Suprapubic skin (tissue), 4 donors: ENCODE measurements at places on chromosomes 12 and 14.
A peak's percentile ranks its signal among the peaks of the same experiment; 100 is the strongest.

- DNase-seq = no peak
Measured at GRCh38 chr14:99602788-99603415, 1.1 kb downstream of the CCDC85C start.

- no peak for DNase-seq
Measured at GRCh38 chr12:112676507-112676906, 115.0 kb upstream of the RPH3A start.

DNA sequence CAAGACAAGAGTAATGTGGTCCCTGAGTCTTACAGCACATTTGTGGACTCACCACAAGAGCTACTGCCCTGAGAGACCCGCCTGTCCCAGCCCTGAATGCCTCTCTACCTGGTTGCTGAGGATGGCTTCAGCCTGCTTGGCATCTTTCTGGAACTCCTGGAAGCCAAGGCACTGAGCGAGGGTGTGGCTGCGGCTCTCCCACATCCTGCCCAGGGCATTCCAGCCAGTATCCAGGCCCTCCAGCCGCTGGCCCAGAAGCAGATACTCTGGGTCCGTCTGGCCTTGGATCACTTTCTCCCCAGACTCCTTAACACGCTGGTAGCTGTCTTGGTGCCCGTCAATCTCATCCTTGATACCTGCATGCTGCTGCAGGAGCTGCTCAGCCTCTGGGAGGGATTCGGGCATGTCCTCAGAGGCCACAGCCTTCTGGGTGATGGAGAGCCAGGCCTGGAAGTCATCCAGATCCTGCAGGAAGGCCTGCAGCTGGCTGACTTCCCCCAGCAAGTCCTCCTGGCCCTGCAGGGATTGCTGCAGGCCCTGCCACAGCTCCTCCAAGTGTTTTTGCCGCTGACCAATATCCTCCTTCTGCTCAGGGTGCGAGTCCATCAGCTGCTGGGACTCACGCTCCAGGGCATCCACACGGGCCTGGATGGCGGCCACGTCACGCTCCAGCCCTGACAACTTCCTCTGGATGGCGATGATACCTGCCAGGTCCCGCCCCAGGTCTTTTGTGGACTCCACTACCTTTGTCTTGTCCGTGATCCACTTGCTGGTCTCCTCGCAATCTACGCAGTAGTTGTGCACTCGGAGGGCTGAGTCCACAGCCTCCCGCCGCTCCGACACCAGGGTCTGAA is 82.3 kb downstream of the PLEKHG3 start:
- DNase-seq = no peak

- DNase-seq = no peak
Measured at GRCh38 chr12:89928467-89928866, 219.8 kb upstream of the ATP2B1 start.

GRCh38 chr12:130428116-130428515 is 90.4 kb downstream of the PIWIL1 start:
- no peak for DNase-seq

GRCh38 chr12:112285600-112286401 is 96.4 kb downstream of the HECTD4 start:
- no peak for DNase-seq

DNA sequence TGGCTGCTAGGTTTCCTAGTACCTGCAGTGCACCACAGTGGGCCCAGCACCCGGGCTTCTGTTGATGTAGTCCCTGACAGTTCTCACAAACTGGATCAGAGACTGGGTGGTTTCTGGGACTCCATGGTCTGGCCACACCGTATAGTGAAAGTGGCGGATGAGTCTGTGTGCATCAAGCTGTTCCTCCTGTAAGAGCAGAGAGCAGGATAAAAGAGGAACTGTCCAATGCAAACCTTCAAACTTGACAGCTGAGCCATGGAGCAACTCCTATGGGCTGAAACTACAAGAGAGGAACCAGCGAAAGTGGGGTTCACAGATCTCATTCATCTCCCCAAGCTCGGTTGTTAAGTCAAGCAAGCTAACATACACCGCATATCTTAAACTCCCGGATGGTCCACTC is 102.8 kb downstream of the PTPRB start:
- no peak for DNase-seq

GRCh38 chr14:61388976-61389576 is 67.7 kb downstream of the PRKCH start:
- no peak for DNase-seq

- DNase-seq = peak; percentile 73
Measured at GRCh38 chr12:52519826-52520662, at the start of gene KRT5. TSS of gene KRT5 (minus strand) at chr12:52520394. CDS start at chr12:52520296, 98 bp downstream.

DNA sequence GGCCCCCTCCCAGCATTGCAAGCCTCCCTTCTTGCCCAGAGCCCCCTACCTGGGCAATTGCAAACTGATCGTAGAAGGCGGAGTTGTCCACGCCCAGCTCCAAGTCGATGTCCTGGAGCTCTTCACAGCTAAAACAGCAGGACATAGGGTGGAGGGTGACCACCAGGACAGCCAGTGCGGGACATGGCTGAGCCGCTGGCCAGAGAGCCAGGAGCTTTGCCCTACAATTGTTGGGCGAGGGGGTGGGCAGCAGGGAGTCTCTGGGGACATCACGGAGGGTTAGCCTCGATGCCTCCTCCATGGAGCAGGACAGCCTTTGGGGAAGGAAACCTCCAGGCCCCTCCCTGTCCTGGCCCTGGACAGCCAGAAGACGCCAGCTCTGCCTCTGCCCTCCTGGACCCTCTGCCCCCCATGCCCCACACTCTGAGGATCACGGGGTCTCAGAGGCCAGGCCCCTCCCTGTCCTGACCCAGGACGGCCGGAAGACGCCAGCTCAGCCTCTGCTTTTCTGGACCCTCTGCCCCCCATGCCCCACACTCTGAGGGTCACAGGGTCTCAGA is 9.4 kb downstream of the TMEM179 start:
- no peak for DNase-seq

DNA sequence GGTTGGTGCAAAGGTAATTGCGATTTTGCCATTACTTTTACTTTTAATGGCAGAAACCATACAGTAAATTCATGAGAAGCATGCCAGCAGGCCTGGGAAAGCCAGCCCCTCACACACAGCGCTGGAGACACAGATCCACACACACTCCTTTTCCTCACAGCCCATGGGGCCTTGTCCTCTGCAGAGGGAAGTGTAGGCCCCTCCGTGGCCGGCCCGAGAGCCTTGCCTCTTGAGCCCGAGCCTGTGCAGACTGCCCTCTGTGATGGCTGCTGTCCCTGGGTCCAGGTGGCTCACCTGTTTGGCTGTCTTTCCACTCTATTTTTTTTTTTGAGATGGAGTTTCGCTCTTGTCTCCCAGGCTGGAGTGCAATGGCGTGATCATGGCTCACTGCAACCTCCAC is 39.3 kb downstream of the XRCC3 start:
- DNase-seq = peak; percentile 25

GRCh38 chr12:6735448-6736191 is 11.8 kb downstream of the COPS7A start:
- DNase-seq = no peak

DNA sequence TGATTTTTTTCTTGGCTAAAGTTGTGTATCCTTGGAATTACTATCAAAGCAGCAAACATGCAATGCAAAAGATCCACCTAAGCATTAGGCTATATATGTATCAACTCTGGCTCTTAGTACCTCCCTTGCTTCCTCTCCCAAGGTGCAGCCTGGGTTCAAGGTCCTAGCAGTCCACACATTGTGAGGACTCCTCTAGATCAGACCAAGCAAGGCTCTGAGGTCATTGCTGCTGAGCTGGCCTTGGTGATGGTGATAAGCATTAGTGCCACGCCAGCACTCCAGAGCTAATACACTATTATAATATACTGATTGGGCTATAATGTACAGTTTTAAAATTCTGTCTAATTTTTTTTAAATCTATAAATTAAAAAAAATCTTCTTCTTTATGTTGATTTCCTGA is 196.9 kb upstream of the BTG1 start:
- DNase-seq = no peak

DNA sequence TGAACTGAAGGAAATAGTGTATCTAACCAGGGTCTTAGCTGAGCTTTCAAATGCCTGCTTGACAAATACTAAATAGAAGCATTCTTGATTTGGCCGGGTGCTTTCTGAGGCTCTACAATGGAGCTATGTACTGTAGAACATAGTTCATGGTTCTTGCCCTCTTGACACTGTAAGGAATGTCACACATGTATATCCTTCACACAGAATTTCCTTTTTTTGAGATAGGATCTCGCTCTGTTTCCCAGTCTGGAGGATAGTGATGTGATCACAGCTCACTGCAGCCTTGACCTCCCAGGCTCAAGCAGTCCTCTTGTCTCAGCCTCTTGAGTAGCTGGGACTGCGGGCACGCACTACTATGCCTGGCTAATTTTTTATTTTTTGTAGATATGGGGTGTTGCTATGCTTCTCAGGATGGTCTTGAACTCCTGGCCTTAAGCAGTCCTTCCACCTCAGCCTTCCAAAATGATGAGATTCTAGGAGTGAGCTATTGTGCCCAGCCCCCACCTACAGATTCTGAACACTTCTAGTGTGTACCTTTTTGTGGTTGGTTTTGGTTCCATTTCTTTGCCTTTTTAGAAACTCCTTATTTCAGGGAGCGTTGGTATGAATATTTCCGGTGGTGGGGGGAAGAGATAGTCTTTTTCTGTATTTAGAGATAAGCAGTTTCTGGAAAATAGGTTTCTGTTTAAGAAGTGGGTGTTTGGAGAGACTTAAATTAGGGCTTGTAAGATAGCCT is 4.2 kb downstream of the MLXIP start:
- peak; percentile 24 for DNase-seq

DNA sequence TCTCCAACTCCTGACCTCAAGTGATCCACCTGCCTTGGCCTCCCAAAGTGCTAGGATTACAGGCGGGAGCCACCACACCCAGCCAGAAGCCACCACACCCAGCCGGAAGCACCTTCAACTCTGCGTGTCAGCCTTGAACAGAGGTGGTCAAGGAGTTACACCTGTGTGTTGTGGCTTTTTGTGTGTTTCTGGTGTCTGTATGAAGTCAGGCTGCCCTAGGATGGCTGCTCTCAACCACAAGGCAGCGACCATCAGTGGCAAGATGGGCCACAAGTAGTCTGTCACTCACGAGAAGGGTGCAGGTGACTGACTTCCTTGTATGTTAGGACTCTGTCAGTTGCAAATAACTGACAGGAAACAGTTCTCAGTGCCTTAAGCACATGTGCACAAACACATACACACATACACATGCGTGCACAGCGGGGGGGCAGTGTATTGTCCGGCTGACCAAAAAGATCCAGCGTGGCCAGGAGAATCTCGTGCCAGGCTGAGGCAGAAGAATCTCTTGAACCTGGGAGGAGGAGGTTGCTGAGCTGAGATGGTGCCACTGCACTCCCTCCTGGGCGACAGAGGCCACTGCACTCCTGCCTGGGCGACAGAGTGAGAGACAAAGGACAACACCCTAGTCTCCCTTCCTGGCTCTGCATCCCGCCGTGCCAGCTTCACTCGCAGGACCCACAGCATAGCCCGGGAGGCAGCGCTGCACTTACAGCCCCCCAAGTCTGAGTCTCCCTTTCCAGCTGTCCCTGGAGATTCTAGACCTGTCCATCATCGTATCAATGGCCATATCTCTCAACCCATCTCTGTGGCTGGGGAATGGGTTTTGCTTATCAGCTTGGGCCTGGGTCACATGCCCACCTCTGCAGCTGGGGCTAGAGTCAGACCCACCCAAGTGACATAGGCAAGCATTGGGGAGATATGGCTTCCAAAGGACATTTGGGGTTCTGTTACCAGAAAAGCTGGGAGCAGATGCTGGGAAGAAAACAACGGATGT is 13.7 kb downstream of the P2RX4 start:
- DNase-seq = no peak

DNA sequence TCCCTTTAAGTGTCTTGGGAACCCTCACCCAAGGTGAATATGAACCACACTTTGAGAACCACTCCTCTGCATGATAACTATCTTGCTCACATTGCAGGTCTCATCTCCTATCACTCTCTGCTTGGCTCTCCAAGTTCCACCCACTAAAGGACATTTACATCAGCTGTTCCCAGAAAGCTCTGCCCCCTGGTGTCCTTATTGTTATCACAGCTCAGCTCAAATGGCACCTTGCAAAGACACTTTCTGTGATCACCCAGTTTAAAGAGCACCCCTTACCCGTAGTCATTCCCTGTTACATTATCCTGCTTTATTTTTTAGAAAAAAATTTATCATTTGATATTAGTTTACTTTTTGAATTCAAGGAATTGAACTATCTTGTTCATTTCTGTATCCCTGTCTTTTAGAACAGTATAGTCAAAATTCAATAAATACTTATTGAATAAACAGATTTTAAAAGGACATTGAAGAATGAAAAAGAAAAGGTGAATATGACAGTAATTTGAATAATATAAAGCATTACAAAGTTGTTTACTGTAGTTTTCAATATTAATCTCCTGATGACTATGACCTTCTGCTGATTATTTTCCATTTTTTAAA is 20.5 kb upstream of the GUCY2C start:
- no peak for DNase-seq

DNA sequence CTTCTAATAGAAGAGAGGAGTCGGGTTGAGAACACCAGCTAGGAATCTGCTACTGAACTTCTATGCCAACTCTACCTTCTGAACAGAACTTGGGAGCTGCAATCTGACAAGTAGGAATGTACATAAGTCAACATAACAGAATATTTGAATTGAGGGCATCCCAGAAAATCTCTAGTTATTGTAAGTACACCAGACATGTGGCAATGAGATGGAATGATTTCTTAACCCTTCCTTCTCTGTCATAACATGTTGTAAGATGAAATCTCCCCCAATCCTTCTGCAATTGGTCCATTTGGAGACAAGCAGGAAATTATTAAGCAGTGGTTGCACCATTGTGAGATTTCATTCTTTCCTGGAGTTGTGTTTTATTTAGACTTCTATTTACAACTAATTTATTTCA is 68.7 kb upstream of the TMPO start:
- DNase-seq = no peak

DNA sequence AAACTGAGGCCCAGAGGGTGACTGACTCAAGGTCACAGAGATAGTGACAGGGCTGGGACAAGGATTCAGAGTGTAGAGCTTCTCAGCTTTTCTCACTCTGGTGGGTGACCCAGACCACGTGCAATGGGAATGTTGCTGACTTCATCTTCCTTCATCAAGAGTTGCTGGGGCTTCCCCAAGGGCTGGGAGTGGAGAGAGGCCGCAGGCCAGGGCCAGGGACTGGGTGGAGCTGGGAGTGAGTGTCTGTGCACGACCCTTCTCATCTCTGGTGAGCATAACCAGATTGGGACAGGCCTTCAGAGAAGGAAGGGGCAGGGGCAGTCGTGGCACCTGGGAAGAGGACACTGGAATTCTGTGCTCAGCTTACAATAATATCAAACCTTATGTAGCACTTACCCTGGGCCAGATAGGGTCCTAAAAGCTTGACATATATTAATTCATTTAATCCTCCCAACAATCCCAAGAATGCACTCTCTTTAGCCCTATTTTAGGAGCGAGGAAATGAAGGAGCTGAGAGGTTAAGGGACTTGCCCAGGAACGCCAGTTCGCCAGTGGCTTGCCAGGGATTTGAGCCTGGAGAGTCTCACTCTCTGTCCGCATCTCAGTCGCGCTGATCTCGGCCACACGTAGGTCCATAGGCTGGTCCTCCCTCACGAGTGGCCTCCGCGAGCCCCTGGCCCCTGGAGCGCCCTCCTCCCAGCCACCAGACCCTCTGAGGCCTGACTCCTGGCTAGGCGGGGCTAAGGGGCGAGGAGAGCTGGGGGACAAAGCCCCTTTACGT is 15.8 kb downstream of the KRT18 start:
- DNase-seq = no peak
